Kidney (tissue), 22 donors: ENCODE measurements at places on chromosomes 3 and 15. TPM values are rescaled to one million over a fixed set of nuclear protein-coding genes. Genes with fewer than 3 reads are reported as not detected.

GRCh38 chr3:13016083-13016720 lies 57.0 kb downstream of the IQSEC1 start:
- DNase-seq: no peak

DNA sequence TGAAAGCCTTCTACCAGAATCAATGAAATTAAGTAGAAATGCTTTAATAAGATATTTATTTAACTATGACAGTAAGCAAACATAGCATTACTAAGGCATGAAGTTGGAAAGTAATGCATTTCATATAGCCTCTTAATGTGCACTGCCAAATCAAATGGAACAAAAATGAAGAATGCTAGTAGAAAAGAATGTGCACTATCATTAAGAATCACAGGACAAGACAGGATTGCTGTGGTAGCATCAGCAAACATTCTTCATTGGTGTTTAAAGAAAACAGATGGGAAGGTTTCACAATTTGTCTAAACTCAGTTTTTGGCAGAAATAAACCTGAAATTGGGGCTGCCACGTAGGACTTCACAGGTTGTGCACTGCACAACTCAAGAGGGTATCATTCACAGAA lies 168.9 kb downstream of the CNTN3 start:
- no peak for DNase-seq

DNA sequence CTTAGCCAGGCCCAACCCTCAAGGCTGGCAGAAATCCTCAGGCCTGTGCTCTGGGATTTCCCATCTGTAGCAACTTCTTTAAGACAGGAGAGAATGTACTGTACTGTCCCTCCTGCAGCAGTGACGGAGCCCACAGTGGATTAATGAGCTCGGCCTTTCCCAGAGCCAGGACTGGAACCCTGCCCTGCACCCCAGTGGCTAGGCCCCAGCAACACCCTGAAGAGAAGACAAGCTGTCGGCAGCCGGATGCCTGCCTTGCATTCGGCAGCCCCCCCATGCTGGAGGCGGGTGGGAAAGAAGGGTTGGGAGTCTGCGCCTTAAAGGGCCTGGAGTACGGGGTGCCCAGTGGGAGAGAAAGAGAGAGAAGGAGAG lies 32.0 kb downstream of the KLHL25 start:
- peak; percentile 78 for DNase-seq

DNA sequence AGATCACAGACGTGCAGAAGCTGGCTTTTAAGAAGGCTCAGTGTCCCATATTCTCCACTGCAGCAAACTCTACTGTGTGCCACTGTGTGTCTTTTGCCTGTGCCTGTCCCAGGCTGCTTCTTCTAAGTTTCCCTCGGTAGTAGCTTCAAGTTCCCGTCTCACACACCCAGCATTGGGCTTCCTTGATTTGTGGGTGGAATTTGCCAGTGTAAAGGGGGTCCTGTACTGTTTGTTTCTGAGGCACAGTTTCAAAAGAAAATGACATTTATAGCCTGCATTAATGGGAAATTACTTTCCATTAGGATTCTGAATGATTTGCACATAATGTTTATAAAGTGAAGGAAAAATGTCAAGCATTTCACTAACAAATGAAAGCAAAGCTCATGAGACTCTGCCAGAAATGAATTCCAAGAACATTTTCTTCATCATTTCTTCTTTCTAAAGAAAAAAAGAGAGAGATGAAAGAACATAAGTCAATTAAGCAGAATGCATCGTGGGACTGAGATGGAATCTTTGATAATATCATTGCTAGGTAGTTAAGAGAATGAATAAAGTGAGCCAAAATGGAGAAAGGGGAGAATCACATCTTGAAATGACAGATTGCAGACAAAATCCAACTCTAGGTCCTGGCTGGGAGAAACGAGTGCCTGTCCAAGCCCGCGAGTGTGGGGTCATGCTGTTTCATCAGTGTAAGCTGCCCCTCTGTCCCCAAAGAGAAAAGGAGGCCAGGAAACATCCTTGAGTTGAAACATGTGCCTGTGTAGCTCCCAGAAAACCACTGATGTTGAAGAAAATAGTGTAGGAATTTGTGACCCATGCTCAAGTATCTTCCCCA lies 48.6 kb upstream of the ADAMTSL3 start:
- DNase-seq: peak; percentile 72

- no peak for DNase-seq
These were observed 176.8 kb downstream of the ABHD5 start for GRCh38 chr3:43867436-43868072.

DNA sequence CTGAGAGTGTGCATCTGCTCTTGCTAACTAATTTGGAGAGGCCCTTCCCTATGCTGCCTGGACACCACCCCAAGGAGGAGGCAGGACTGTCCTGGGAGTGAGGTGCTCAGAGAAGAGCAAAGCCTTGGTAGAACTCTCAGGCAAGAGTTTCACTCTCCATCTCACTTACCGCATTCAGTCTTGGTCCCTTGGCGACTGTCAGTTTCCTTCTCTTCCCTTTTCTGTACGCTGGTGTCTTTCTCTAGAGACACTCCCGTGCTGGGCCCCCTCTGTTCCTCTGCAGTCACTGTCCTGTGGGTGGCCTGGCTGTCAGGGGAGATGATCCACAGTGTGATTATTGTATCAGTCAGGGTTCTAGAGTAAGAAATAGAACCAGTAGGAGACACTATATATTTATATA lies 44.0 kb downstream of the IDH2 start:
- no peak for DNase-seq

DNA sequence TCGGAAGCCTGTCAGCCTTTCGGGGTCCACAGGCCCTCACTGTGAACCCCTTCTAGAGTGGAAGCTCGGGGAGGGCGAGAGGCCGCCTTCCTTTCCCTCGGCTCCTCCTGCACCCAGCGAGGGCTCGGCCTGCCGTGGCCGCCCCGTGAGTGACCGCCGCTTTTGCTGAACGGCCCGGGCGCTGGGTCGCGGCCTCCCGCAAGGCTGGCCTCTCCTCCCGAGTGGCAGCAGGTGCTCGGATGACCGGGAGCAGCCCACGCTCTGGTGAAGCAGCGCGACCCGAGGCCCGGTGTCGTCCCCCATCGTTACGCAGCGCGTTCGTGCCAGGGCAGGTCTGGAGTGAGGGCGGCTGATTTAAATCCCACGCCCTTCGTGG lies 53.8 kb downstream of the LRRK1 start:
- DNase-seq: no peak

- no peak for DNase-seq
These were observed 236.6 kb downstream of the MFSD1 start for GRCh38 chr3:159038405-159038804.

DNA sequence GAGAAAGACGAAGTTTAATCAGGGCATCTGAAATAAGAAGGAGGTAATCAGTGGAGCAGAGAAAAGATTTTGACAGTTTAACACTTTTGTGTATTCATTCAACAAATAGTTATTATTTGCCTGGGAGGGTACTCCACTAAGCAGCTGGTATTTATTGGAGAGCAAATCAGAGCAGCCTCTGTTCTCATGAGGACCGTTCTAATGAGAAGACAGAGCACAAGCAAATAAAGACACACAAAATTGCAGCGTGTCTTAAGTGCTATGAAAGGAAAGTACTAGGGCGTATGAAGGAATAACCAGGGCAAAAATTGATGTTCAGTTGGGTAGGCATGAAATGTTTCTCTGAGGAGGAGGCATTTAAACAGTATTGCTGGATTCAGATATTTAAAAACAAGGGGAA lies 302.9 kb upstream of the RARB start:
- no peak for DNase-seq

DNA sequence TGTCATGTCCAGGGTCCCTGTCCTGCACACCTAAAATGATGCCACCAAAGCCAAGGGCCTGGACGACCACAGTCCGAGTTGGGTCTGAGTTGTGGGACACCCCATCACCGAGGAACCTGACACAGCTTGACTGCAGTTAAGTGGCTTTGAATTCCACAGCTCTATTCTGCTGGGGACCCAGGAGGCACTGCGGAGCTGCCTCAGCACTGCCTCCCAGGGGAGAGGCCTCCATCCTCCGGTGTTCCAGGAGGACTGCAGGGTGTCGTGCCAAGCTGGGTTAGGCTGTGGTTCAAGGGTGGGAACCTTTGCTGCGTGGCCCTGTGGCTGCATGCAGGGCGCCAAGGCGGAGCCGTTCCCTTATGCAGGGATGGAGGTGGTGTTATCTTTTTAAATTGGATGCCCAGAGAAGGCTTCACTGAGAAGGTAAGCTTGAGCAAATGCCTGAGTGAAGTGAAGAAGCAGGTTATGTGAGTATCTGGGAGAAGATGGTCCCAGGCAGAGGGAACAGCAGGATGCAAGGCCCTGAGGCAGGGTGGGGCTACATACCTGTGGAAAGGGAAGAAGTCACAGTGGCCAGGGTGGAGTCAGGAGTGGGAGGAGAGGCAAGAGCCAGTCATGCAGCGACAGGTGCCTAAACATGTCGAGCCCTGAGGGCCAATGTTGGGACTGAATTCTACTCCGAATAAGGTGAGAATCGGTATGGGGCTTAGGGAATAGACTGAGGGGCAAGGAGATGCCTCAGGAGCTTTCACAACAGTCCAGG lies 144.8 kb downstream of the TPRA1 start:
- no peak for DNase-seq

- DNase-seq: no peak
These were observed 74.2 kb upstream of the FBN1 start for GRCh38 chr15:48719668-48720067.

GRCh38 chr3:146839727-146840375 lies 234.7 kb upstream of the PLSCR5 start:
- no peak for DNase-seq

DNA sequence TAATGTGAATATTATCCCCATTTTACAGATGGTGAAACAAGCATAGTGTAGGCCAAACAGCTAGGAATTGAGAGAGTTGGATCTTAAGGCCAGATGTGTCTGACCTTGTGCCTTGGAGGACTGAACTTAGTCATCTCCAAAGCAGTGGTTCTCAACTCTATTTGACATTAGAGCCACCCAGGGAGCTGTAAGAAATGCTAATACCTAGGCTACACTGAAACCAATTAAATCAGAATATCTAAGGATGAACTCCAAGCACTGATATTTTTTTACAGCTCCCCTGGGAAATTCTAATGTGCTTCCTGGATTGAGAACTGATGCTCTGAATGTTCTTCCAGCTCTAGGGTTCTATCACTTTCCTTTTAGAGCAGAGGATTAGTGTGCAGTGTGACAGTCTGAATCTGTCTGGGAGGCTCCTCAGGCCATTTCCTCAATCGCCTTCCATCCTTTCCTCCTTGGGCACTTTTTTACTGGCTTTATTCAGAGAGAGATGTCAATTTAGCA lies 32.3 kb downstream of the POLR2M start:
- no peak for DNase-seq

GRCh38 chr15:46617507-46617906 lies 982.7 kb downstream of the SQOR start:
- no peak for DNase-seq

GRCh38 chr3:14847613-14848541 lies 29.1 kb downstream of the FGD5 start:
- peak; percentile 24 for DNase-seq

DNA sequence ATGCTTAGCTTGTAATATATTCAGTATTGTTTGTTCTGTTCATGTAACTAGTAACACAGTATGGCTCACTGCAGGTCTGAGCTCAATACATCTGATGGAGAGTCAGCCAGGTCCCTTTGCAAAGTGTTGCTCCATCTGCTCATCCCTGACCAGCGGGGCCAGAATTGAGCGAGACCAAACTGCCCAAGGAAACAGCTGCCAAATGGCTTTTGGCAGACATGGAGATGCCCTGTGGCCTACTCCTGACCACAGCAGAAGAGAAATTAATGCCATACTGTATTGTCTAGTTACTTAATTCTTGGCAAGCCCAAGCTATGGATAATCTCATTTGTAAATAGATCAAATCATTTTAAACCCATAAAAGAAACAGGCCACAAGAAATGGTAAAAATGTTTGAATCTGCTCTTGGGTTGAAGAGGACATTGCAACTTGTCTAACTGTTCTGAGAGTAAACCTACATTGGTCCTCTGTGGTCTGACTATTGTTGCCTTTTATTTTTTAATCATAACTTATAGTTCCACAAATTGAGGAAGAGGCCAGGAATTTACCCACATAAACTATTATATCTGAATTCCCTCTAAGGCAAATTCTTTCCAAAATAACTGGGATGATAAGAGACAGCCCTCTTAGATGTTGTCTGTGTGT lies 209.5 kb downstream of the EBLN2 start:
- no peak for DNase-seq

DNA sequence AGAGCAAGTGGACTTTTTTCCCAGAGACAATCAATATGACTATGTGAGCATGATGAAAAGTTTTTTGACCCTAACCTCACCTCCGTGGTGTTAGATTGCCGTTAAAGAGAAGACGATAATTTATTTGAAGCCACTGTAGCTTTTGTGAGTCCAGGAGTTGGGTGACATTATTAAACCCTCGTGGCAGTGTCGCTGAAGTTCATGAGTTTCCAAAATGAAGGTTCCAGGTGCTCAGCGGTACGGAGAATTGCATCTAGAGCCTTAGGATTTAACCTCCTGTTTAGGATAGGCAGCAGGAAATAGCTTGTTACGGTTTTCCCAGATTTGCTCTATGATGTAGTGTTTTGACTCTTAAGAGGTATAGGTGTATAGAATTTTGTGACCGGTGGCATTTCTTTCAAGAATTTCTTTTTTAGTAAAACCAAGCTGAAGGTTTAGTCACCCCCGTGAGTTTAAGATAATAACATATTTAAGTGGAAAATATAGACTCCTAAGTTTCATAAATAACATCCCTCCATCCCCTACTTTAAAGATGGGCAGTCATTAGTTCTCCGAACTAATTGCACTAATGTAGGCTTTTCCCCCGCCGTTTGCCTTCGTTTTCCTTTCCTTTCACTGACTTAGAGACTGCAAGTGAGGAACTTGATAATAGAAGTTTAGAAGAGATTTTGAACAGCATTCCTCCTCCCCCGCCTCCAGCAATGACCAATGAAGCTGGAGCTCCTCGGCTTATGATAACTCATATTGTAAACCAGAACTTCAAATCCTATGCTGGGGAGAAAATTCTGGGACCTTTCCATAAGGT lies 2.0 kb downstream of the SMC4 start:
- DNase-seq: peak; percentile 39

DNA sequence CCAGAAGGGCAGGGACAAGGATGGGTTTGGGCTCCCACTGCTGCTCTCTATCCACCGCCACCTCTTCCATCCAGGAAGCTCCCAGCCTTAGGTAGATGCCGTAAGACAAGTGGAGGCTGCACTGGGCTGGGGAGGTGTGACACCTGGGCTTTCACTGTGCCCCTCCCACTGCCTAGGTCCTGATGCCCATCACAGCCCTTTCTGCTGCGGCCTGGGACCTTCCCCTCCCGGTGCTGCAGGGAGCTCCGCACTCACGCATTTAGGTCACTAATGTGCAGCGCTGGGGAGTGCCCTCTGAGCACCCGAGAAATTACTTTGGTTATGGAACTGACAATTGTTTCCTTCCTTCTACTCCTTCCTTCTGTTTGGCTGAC lies 850 bp downstream of the LTF start:
- DNase-seq: no peak

GRCh38 chr3:185460719-185461350 lies 38.0 kb downstream of the TMEM41A start:
- DNase-seq: peak; percentile 7

GRCh38 chr3:193981504-193981903 lies 154.4 kb upstream of the HES1 start:
- DNase-seq: no peak

The CCDC54 gene
- total RNA-seq: not detected

The ZBED2 gene
- total RNA-seq: 0.66 TPM

The OR5AC2 gene
- not detected for total RNA-seq

The LMAN1L gene
- total RNA-seq: not detected

The JMJD7 gene
- total RNA-seq: 16.2 TPM

The TGM5 gene
- not detected for total RNA-seq

The SHC4 gene
- 0.50 TPM for total RNA-seq

The CLRN1 gene
- not detected for total RNA-seq

The ISLR gene
- 30.2 TPM for total RNA-seq
